ENCODE measurements at places on chromosomes 16 and 17.

DNA sequence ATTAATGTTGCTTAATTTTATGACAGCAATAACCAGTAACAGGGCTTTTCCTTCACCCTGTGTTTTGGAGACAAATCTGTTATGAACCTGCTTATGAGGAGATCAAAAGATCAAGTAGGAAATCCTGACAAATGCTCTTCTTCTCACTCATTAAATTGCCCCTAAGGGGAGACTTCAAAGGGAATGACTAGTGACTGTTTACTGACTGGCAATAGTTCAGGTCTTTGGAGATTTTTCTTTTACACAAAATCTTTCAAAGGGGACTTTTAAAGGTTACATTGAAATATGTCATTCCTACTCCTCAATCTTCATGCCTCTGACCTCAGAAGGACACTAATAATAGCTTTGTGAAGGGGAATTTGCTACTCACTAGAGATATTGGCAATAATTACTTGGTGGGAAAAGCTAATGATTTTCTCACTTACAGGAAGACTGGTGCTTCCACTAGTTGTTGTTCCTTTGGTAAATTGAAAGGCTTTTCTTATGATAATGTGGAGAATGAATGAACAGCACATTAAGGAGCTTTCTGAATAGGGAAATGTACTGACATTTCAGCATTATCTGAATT is 292.9 kb upstream of the CA10 start:
- no peak for DNase-seq

DNA sequence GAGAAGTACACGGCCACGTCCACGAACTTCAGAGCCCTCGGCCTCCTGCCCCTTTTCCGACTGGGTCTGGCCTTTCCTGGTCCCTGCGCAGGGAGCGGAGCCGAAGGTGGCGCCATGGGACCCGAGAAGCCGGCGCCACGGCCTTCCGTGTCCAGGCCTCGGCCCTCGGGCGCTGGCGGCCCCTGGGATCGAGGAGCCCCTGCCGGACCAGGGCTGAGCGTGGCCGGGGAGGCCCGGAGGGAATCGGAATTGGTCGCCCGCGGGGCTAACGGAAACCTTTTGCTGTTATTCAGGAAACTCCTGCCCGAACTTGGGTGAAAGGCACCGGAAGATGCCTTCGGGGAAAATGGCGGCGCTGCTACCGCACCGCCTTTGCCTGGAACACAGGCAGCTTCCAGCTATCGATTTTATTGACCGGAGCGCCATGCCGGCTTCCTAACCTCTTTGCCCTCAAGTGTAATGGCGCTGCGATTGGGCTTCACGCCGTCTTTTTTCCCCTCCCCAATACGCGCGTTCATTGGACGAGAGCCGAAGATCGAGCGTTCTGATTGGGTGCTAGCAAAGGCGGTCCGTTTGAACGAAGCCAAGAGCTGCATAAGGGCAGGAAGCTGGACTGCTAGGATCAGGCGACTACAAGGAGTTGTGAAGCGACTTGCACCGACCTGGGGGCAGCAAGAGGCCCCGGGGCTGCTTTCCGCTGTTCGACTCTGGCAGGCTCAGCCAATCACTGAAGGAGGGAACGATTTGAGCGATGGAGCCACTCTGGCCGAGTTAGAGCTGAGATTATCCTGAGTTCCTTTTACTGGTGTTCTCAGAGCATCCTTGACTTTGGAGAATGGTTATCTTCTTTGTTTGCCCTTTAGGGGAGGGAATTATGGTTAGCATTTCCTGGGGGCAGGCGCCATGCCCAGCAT is at the start of gene ZNF689:
Gene ZNF689, minus strand, starts transcription at position 464 of the 914 bp plus-strand sequence. Its CDS starts 348 bp downstream, at position 116.
- peak; percentile 99 for DNase-seq

DNA sequence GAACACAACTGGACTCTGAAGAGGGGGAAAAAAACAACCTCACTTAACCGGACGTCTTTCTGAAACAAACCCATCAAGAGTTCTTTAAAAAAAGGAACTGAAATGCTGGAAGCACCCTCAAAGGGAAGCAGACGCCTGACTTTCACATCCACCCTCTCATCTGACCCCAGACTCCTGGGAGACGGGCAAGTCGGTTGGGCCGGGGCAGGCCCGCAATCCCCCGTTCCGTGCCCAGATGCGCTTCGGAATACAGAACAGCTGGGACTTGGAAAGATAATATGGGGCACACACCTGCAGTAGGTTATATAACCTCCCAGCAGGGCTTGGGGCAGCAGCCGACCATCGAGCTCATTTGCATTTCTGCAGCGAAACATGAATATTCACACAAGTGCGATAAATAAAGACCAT is 3.7 kb downstream of the ARHGAP27 start:
- no peak for DNase-seq

- DNase-seq, result no peak
Measured at GRCh38 chr17:68794636-68795434, 160.4 kb downstream of the ABCA8 start.

DNA sequence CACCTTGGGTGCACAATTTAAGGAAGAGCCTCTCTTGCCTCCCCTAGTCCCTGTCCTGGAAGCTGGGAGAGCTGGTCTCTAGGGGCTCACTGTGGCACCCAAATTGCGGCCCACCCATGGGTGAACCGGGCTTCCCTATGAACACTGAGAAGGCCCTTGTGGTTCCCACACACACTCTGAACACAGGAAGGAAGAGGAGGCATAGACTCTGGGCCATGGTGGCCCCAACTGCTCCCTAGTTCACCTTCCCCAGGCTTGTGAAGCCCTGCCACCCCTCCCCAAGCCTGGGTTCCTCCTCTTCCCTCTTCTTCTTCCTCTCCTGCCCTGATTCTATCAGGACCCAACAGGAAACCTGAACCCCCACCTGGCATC is 10.5 kb downstream of the SREBF1 start:
- DNase-seq, result no peak

DNA sequence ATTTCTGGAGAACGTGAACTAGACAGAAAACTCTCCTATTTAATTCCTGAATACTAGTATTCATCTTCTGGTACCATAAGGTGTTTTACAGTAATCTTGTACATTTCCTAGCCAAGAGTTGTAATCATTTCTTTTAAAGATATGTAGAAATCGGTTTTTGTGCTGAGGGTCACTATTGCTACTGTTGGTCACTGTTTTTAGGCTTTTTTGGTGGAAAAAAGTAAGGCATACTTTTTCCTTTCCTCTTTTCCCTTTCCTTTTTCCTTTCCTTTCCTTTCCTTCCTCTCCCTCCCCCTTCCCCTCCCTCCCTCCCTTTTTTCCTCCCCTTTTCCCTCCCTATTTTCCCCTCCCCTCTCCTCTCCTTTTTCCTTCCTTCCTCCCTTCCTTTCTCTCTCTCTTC is 706.4 kb upstream of the GOT2 start:
- DNase-seq, result no peak

- peak; percentile 100 for DNase-seq
Measured at GRCh38 chr17:21284319-21285163, at the start of gene MAP2K3. Gene MAP2K3 (plus strand): TSS chr17:21284711. CDS start chr17:21284921, 210 bp downstream.

GRCh38 chr17:64306850-64307463 is 43.9 kb upstream of the TEX2 start:
- peak; percentile 80 for DNase-seq

DNA sequence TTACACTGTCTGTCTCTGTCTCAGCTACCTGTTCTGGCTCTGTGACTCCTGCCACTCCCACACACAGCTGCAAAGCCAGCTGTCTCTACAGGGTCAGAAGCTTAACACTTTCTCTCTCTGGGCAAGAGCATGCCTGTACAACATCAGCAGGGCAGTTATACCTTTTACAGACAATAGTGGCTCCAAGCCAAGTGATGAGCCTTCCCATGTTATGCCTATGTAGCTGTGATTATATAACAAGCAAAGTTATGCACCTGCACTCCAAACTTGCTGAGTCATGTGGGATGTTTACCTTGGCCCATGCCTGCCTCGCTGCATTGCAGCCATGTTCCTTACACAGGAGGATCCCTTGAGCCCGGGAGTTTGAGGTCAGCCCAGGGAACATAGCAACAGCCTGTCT is 31.8 kb upstream of the APPBP2 start:
- no peak for DNase-seq

DNA sequence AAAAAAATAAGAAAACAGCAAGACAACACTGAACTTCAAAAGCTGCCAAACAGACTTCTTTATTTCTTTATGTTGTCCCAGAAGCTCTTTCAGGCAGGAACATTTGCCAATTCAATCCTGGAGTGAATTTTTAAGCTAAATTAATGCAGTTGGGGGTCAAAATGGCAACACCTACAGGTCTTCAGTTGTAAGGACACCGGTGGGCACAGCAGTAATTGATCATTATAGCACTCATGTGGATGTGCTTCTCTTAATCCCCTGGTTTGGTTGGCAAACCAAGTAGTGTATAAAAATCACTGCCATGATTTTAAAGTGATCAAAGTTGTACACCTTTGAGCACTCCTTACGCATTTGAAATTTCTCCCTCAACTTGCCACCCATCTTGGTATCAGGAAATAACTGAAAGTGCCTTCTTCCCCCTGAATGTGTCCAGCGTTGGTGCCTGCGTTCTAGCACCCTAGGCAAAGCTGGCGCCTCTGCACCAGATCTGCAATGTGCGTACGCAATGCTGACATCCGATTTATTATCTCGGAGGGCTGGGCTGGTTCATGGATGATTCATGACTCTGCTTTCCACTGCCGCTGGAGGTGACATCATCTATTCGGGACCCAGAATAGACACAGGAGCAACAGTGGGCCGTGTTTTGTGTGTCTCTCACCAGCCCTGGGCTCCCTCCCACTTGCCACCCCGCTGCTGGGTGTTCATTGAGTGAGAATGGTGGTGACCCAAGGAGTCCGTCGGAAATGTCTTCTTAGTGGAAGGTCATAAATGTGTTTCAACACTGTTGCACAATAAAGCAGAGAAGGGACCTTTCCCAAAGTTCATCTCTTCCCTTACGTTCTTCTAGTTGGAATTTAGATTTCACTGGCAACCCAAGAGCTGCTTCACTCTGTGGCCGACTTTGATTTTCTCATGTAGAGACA is 203.4 kb downstream of the CCDC182 start:
- peak; percentile 95 for DNase-seq

- DNase-seq, result no peak
Measured at GRCh38 chr17:67980456-67980855, 15.8 kb downstream of the C17orf58 start.

DNA sequence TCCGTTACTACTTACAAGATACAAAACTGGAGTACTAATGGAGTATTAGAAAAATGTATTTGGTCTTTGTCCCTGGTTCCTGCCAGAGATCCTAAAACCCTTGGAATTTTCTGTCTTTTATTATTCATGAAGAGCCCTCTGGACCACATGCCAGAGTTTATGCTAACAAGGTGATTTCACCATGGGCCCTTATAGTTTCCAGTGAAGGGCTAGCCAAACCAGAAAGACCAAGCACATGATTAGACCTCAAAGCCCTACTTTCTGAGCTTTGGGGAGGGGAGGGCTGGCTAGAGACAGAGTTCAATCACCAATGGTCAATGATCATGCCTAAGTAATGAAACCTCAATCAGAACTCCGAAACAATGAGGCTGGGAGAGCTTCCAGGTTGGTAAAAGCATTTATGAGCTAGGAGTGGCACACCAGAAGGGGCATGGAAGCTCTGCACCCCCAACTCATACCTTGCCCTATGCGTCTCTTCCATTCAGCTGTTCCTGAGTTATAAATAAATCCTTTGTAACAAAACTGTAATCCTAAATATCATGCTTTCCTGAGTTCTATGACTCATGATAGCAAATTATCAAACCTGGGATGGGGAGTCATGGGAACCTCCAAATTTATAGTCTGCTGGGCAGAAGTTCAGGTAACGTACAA is 10.4 kb downstream of the DCUN1D3 start:
- no peak for DNase-seq

- no peak for DNase-seq
Measured at GRCh38 chr17:15124746-15125145, 140.4 kb downstream of the PMP22 start.

GRCh38 chr17:34173241-34173640 is 81.8 kb upstream of the CCL2 start:
- no peak for DNase-seq

DNA sequence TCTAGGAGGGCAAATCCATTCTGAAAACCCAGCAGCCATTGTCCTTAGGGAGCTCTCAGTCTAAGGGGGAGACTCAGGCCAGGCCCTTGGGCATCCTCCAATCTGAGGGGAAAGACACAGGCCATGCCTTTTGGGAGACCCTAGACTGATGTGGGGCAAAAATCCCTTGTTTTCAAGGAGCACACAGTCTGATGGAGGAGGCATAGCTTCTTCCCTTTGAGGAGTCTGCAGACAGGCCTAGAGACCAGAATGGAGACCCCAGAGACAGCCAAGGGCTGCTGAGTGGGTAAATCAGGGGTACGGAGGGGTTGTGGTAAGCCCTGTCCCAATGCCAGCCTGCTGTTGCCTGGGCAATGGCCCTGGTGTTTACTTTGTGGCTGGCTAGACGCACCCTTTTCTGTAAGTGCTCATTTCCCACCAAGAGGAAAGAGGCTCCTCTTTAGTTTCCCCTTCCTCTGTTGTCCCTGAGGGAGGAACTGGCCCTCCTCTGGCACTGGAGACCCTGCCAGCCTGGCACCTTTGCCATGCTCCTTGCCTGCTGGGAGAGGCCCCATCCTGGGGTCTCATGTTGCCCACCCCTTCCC is 19.3 kb downstream of the ARHGAP23 start:
- no peak for DNase-seq

GRCh38 chr17:54867634-54868033 is 33.0 kb upstream of the TOM1L1 start:
- no peak for DNase-seq

DNA sequence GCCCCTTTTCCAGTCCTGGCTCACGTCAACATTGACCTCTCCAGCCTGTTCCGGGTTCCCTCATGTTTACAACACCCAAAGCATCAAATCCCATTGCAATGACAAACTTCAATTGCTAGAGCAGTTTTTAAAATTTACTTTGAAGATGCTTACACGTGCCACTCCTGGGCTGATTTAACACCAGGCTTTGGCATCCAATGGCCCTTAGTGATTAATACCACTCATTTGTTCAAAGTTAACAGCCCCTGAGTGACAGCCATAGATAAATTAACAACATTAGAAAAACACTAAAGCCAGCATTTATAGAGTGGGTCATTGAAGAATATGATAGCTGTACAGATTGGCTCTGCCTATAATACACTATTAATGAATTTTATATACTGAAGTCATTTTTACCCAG is 135.1 kb downstream of the PMP22 start:
- no peak for DNase-seq

DNA sequence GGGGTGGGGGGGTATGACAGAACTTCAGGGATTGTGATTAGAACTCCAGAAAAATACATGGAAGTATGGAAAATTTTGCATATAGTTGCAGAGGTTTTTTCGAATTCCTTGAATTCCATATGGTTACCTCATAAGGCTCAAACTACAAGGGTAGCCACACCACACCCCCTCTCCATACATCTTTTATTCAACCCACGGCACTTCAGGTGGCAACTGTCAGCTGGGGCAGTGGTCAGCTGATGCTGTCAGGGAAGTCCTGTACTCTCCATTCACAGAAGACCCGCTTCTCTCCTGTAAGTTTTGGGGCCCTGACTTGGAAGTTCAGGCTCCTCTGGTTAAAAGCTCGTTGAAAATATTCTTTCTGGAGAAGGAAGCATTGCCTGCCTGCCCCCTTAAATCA is 57.5 kb upstream of the CLEC19A start:
- DNase-seq, result no peak

GRCh38 chr16:47604306-47604705 is 143.2 kb downstream of the PHKB start:
- DNase-seq, result no peak

Data from right atrium auricular region (tissue), 2 donors.